NCI-H2171 treated with DMSO at 0.1 percent for 48 hours (cell line): ENCODE measurements at places on chromosomes 16 and 17.
A peak's percentile ranks its signal among the peaks of the same experiment; 100 is the strongest.

DNA sequence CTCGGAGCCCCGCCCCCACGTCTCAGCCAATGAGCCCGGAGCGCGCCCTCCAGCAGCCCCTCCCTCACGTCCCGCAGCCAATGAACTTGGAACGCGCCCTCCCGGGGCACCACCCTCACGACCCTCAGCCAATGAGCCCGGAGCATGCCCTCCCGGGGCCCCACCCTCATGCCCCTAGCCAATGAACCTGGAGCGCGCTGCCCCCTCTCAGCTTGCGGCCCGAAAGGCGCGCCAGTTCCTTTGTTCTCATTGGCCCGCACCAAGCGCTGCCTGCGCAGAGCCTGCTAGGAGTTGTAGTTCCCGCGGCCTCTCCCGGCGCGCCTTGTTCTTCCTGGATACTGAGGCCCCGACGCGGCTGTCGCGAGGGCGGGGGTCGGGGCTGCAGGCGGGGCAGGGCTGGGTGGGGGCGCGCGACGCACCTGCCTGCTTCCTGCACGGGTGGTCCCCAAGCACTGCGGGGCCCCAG lies at the start of gene LRRC45:
Gene LRRC45, plus strand, starts transcription at position 325 of the 466 bp plus-strand sequence. CDS start 339 bp downstream, outside the sequence.
- DNase-seq, result peak; percentile 100

DNA sequence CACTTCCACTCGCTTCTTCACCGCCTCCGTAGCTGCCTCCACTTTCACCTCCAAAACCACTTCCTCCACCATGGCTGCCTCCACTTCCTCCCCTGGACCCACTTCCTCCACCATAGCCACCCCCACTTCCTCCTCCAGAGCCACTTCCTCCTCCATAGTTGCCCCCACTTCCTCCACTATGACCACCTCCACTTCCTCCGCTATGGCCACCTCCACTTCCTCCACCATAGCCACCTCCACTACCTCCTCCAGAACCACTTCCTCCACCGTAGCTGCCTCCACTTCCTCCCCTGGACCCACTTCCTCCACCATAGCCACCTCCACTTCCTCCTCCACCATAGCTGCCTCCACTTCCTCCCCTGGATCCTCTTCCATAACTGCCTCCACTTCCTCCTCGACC lies 4.5 kb downstream of the KRT9 start:
- DNase-seq, result no peak

DNA sequence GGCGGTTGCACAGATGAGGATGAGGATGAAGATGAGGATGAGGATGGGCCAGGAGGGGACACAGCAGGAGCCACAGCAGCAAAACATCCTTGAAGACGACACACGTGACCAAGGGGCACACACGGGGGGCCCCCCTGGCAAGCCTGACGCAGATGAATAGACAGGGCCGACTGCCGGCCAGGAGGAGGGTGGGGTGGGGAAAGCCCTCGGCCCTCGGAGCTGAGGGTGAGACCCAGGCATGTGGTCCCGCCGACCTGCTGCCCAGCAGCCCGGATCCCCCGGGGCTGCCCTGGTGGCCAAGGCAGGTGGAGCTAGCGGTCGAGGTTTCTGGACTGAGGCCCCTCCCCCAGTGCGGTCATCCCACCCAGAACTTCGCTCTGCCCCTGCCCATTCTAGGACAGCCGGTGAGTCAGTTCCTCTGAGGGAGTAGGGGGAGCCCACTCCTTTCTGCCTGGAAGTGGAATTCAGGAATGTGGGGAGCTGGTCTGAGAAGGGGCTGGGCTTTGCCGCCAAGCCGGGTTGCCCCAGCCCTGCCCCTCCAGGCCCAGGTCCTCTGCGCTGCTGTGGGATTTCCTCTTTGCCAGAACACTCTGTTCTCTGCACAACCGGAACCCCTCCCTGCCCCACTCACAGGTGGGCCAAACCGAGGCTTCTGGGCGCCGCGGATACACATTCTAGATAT lies 9.9 kb downstream of the CYGB start:
- no peak for DNase-seq

- DNase-seq, result no peak
Observed at GRCh38 chr16:24773771-24774427, 44.4 kb downstream of the TNRC6A start.

DNA sequence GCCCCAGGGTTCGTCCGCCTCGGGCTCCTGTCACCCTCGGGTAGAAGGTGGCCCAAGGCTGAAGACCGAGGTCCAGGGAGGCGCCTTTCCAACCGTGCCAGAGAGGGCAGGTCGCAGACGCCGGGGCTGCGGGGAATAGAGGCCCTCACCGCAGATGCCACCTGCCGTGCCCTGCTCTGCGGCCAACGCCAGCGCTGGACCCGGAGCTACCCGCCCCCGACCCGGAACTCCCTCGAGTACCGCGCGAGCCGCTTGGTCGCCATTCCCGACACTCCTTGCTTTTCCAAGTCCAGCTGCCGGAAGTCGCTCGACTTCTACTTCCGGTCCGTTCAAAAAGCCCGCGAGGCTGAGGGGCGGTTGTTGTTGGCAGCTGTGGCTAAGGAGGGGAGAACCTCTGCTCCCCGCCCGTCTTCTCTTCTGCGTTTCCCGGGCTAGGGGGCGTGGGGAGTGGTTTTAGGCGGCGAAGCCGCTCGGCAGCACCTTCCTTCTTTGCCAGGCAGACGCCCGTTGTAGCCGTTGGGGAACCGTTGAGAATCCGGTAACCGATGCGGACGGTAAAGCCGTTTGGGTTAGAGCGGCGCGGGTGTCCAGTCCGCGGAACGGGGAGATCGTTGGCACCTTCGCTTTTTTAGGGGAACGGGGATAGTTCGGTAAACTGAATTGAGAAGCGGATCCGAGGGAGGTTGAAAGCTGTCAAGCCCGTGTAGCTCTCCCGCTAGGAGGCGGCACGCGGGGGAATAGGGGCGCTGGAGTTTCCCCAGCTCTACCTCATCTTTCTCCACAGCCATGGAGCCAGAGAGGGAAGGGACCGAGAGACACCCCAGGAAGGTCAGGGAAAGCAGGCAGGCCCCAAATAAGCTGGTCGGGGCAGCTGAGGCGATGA lies at the start of the genes ERI2 and REXO5:
Gene ERI2, minus strand, starts transcription at position 305 of the 883 bp plus-strand sequence. Its CDS starts 42 bp downstream, at position 263.
Gene REXO5, plus strand, starts transcription at position 360 of the 883 bp plus-strand sequence. Its CDS starts 427 bp downstream, at position 787.
- peak; percentile 97 for DNase-seq

- DNase-seq, result no peak
Observed at GRCh38 chr17:44187131-44187899, 543 bp downstream of the TMUB2 start.

DNA sequence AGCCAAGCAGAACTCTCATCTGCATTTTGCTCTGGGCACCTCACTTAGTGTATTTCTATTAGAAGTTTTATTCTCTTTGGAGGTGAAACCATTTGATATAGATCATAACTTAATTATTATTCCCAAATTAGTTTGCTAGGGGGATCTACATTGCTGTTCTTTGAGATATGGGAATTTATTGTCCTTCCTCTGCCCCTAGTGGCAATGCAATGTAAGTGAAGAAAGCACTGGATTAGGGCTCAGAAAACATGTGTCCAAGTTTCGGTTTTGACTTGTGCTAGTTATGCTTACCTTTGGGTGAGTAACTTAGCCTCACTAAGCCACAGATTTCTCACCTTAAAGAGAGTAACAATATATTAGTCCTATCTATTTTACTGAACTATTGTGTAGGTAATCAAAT lies 2.9 kb downstream of the KRT39 start:
- no peak for DNase-seq

GRCh38 chr17:81058263-81058871 lies 23.4 kb downstream of the BAIAP2 start:
- DNase-seq, result no peak
